Thyroid gland (tissue), 4 donors: ENCODE measurements at places on chromosomes 12 and 14. TPM values are rescaled to one million over a fixed set of nuclear protein-coding genes. Genes with fewer than 3 reads are reported as not detected.

GRCh38 chr12:44331269-44331668 lies 495.4 kb downstream of the TMEM117 start:
- DNase-seq, result no peak

DNA sequence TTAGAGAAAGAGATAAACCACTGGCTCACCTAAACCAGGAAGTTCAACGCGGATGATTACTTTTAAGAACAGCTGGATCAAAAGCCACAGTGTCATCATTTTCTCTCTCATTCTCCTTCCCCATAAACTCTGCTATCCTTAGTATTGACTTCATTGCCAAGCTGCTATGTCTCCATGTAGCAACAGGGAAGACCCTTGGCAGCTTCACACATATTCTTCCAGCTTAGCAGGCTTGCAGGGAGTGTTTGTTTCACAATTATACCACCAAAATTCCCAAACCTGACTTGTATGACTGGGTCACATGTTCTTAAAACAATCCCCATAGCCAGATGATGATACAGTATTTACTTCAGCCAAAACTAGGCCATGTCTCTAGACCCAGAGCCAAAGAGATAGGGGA lies 235.5 kb downstream of the PAWR start:
- DNase-seq, result no peak

DNA sequence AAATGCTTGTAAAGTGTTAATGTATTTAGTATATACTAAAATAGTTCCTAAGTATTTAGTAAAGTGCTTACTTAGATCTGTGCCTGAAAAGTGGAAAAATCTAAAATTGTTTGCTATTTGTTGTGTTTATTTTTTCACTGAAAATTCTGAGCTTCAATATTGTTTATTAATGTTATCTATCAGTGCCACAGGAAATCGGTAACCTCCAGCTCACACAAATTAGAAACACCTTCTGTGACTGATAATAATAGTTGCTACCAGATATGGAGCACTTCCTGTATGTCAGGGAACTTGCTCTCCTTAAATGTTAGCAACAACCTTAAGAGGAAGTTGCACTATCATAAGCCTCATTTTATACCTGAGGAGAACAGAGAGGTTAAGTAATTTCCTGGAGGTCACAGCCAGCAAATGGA lies 723 bp upstream of the LRP10 start:
- no peak for DNase-seq

DNA sequence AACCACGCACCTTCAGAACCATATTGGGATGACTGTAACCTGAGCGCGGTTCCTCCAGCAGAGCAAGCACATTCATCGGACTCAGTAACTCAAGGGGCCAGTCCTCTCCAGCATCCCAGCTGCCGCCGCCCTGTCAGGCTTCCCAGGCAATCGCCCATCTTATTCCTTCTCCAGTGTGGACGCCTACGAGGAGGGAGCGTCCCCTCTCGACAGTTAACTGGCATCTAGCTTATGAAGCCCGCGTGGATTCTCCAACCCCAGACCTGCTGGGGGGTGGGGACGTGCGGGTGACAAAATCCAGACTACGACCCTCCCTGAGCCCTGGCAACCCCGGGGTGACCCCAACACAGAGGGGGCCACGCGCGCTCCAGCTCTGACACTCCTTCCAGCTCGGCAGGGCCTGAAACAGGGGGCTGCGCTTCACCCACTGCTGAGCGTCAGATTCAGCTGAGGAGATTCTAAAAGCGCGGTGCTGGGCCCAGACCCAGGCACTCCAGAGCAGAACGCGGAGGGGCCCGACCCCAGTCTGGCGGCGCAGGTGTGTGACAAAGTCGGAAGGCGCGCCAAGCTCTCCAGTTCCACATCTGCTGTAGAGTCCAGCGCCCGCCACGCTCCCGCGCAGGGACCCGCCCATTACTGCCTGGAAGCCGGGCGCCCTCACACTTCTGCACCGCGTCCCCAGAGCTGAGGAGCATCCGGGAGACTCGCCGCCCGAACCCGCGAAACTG lies 43.9 kb upstream of the ESR2 start:
- DNase-seq, result peak; percentile 78

- DNase-seq, result no peak
Measured at GRCh38 chr12:64695550-64695949, 63.7 kb downstream of the GNS start.

- DNase-seq, result no peak
Measured at GRCh38 chr12:127928615-127929571, 338.1 kb upstream of the TMEM132C start.

GRCh38 chr12:100445081-100445481 lies 28.6 kb upstream of the NR1H4 start:
- DNase-seq, result no peak

Gene IKZF4
- 10.9 TPM for total RNA-seq

- peak; percentile 35 for DNase-seq
Measured at GRCh38 chr12:110249716-110250225, 31.3 kb upstream of the ATP2A2 start.

DNA sequence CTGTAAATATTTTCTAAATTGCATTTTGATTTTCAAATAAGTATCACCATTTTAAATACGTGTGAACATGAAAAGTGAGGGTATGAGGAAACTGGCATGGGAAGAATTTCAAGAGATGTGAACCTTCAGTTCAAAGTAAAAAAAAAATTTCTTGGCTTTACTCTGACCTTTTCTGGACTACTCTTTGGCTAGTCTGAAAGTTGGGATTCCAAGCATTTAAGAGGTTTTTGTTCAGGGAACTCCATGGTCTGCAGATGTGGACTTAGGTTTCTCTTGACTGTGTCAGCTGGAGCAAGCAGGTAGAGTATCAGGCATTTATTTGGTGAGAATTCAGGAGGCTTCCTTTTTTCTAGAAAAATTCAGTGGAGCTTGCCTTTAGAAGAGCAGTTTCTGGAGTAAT lies 311.6 kb downstream of the LRIG3 start:
- no peak for DNase-seq
